ENCODE measurements at places on chromosomes 6 and 20. TPM values are rescaled to one million over a fixed set of nuclear protein-coding genes. Genes with fewer than 3 reads are reported as not detected.

The ADTRP gene
- total RNA-seq = 1.0 TPM

The SPEF1 gene
- total RNA-seq = 2.0 TPM

The SPATS1 gene
- not detected for total RNA-seq

The EFCAB8 gene
- not detected for total RNA-seq

The CENPQ gene
- total RNA-seq = 7.5 TPM

The TMEM151B gene
- not detected for total RNA-seq

The IL17A gene
- total RNA-seq = not detected

The BRD2 gene
- total RNA-seq = 131 TPM

The CST5 gene
- total RNA-seq = not detected

The VIP gene
- not detected for total RNA-seq

The SULF2 gene
- 20.7 TPM for total RNA-seq

The BRPF3 gene
- 10.1 TPM for total RNA-seq

The IP6K3 gene
- total RNA-seq = not detected

The DUSP15 gene
- total RNA-seq = 0.95 TPM

The MCCD1 gene
- not detected for total RNA-seq

The C6orf58 gene
- 0.33 TPM for total RNA-seq

The CDKN1A gene
- total RNA-seq = 255 TPM

The MOCS1 gene
- 1.6 TPM for total RNA-seq

The GSTA3 gene
- total RNA-seq = not detected

The NCR2 gene
- not detected for total RNA-seq

The C6orf15 gene
- total RNA-seq = not detected

The TRMT6 gene
- 35.7 TPM for total RNA-seq

The TSPO2 gene
- total RNA-seq = not detected

The USP49 gene
- 1.1 TPM for total RNA-seq

Measured in A549 treated with RU486 at 1 μM for 4 hours (cell line).